Esophagus squamous epithelium (tissue), 5 donors: ENCODE measurements at places on chromosomes 1 and 21.

DNA sequence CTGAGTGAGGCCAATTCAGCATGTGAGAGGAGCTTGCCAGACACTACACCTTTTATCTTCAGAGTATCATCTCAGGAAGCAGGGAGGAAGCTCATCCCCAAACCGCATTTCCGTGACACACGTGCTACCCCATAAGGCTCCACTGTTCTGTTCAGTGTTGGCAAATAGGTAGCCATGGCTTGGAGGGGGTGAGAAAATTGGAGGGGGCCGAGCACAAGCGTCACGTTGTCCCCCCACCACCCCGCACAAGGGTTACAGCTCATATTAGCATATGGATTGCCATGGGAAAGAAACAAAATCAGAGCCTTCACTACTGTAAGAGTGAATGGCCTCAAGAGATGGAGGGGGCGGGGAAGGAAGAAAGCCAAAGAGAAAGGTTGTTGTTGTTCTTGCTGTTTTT lies 46.7 kb downstream of the OLIG1 start:
- no peak for DNase-seq

- no peak for DNase-seq
These were observed 80.9 kb upstream of the KIAA0040 start for GRCh38 chr1:175273376-175274031.

DNA sequence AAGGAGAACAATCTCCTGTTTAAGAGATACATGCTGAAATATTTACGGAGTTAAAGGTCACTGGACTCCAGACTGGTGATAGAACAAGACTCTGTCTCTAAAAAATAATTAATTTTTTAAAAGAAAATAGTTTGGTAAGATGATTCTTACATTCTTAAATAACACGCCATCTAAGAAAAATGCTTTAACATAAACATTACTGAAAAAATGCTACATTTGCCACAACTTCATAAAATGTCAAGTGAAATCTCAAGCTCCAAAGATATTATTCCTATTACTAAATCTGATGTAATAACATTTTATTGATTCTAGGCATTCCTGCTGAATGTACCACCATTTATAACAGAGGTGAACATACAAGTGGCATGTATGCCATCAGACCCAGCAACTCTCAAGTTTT lies 4.1 kb downstream of the ANGPTL3 start:
- DNase-seq, result no peak

- DNase-seq, result no peak
These were observed 15.7 kb downstream of the ATPAF1 start for GRCh38 chr1:46652321-46653100.

DNA sequence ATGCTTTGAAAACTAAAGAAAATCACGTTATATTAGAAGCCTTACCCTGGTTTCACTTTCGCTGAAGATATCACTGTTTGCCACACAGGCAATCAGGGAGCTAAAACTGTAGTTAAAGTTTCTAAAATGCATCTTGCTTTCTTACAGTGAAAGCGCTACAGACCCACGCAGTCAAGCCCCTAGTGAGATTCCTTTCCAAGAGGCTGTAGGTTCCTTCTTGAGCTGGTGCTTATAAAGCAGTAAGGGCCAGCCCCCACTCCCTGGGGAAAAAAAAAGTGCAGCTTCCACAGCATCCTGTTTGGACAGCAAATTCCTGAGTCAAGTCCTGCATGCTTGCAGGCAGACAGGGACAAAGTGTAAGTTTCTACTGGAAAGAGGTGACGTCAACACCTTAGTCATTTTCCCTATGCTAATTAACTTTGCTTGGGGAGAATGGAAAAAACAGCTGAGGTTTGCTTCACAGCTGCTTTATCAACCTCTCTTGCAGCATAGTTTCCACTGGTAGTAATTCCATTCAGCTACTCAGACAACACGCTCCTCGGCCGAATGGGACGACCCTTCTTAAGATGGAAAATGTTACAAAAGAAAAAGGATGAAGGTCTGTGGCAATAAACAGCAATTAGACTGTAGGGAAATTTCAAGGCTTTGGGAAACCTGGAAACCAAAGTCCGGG lies 14.7 kb upstream of the KCNE1 start:
- no peak for DNase-seq

DNA sequence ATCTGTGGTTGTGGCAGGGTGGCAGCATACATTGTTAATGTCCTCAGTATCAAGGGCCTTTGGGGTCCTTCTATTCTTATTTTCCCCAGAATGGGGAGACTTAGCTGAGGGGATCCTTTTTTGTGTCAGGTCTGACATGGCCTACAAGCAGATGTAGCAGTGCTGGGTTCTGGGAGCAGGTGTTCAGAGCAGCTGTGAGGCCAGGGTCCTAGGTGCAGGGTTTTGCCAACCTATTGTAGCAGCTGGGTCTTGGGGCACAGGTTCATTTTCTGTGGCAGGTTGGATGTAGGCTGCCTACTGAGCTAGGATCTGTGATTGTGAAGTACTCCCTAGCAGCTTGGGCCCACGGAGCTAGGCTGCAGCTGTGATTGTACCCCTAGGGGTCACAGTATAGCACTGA lies 60.1 kb downstream of the DIPK1A start:
- DNase-seq, result no peak

DNA sequence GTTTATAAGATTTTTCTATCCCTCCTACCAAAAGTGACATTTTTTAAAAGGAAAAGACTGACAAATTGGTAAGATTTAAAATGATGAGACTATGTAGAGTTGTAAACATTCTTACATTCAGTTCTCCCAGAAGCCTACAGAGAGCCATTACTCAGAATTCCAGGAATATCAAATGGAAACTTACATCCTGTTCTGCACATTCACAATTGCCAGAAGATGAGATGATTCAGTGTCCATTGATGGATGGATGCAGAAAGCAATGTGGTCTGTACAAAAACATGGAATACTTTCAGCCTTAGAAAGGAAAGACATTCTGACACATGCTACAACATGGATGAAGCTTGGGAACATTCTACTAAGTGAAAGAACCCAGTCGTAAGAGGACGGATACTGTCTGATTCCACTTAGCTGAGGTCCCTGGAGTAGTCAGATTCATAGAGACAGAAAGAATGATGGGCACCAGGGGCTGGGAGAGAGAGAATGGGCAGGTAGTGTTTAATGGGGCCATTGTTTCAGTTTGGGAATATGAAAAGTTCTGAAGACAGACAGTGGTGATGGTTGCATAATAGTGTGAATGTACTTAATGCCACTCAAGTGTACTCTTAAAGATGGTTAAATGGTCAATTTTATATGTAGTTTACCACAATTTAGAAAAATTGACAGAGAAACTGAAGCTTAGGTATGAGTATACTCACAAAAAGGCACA lies 16.6 kb downstream of the MX1 start:
- no peak for DNase-seq

GRCh38 chr1:24704411-24705259 lies 40.6 kb upstream of the CLIC4 start:
- no peak for DNase-seq

DNA sequence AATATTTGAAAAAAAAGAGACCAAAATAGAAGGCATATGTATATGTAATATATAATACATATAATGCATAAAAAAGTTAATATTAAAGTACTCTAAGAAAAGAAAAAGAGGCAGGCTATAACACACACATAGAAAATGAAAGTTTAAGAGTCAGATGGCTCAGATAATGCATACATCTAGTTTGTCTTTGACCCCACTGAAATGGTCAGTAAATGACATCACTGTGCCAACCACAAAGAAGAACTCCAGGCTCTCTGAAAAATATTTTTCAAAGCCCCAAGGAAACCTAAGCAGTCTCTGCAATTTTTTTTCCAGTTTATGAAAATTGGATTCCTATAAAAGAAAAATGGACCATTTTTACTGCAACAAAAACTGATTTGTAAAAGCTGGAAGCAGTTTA lies 55.4 kb upstream of the SCYL3 start:
- DNase-seq, result no peak

DNA sequence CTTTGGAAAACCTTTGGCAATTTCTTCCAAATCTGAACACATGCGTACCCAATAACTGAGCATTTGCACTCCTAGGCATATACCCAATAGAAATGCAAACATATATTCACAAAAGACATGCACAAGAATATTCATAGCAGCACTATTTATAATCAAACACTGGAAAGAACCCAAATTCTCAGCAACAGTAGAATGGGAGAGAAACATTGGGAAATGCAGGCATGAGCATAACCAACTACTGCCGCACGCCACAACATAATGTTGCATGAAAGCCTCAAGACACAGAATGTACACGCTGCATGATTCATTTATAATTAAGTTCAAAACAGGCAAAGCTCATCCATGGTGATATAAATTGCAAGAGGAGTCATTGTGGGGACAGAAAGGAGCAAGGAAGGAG lies 69.5 kb upstream of the FBXO28 start:
- DNase-seq, result no peak

DNA sequence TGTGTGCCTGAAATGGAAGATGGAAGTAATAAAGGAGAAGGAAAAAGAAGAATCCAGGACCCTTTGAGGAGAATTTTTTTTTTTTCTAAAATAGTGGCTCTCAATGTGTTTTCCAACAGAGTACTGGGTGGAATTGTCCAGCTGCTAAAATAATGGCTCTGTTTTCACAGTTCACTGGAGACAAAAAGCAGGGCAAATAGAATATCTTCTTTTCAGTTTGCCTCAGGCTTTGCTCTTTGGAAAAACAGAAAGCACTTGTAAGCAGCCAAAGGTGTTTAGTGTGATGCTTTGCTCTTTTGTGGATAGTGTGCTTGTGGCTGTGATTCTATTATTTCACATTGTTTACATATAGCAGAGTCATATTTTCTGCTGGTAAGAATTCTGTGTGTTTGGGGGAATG lies 77.4 kb upstream of the MROH9 start:
- no peak for DNase-seq

GRCh38 chr1:207323425-207324225 lies 2.1 kb downstream of the CD55 start:
- no peak for DNase-seq

GRCh38 chr1:214511639-214511998 lies 39.8 kb downstream of the PTPN14 start:
- no peak for DNase-seq

DNA sequence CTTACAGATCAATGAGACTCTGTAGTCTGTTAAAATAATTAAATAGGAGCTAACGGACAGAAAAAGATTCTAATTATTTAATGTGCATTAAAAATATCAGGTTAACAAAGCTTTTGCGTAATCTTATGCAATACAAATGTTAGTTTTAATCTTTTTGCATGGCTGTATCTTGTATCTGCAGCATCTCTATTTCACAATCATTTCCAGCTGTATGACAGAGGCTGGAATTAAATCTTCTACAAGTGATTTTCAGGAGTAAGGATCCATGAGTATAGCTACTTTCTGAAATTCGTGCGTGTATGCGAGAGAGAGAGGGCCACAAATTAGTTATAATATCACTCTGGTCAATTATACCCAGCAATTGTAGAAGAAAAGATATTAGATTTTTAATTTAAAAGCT lies 1446.8 kb downstream of the NCAM2 start:
- DNase-seq, result no peak
